Endothelial cell (in vitro differentiated cells): ENCODE measurements at places on chromosomes 2 and 18.

GRCh38 chr2:118589721-118590120, 257.7 kb downstream of the EN1 start:
- DNase-seq: no peak

GRCh38 chr2:170771421-170771937, 1.3 kb downstream of the ERICH2 start:
- DNase-seq: no peak

DNA sequence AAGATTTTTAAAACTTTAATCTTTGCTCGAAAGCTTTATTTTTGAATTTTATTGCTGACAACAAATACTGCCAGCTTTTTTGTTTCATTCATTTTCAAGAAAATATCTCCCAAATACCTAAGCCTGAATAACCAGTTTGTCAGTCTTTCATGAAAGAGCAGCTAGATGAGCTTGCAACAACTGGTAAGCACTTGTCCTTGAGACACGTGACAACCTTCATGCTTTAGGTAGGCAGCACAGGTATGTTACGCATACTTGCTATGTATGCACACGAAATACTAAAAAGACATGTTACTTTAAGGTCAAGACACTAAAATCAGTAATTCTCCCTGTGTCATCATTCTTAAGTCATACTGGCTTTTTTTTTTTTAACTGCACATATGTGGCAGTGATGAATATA, 12.3 kb downstream of the CEBPZ start:
- DNase-seq: no peak

DNA sequence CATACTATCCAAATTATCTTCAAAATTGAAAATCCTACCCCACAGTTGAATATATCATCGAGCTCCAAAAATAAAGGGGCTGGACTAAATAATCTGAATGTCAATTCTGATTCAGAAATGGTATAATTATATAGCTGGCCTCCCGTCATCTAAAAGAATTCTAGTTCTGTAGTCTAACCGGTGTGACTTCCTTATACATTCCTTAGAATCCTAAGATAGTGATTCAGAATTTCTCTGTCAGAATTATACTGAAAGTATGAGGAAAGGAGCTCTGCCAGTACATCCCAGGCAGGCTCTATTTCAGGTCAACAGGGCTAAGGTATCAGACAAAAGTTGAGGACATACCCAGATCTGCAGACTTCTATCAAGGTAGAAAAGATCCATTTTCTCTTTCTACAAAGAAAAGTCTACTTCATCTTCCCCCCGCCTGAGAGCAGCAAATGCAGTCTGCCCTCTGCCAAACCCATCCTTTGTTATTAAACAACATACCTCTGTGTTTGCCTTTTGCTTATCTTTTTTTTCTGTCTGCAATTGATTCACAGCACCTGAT, 128.5 kb downstream of the METTL4 start:
- DNase-seq: no peak

DNA sequence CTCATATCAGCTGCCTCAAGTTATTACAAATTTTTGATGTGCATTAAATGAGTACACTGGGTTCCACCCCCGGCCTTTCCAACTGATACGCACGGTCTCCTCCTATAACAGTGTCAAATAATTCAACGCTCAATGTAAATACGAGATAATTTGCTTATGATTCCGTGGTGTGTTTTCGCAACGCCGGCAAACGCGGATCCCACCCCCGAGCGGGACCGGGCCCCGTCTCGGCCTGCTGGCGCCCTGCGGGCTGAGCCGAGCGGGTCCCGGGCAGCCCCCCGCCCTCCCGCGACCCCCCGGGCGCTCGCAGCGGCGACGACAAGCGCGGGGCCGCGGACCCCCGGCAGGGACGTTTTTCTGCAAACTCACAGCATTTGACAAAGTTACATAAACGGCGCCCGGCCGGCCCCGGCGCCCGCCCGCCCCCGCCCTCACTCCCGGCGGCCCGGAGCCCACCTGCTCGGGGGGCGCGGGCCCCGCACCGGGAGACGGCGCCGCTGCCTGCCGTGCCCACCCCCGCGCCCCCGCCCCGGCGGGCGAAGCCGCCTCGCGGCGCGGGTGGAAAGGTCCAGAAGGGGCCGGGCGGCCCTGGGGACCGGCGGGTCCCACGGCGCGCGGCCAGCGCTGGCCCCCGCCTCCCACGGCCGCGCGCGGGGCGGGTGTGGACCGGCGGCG, 762 bp downstream of the HDAC4 start:
- DNase-seq: no peak

- no peak for DNase-seq
Observed at GRCh38 chr2:187194049-187194448, 254.0 kb downstream of the CALCRL start.
